ENCODE measurements at places on chromosomes 1 and 21. TPM values are rescaled to one million over a fixed set of nuclear protein-coding genes. Genes with fewer than 3 reads are reported as not detected.

F5 gene
- not detected for total RNA-seq

F13B gene
- total RNA-seq, result not detected

CLCA4 gene
- total RNA-seq, result not detected

CLEC20A gene
- total RNA-seq, result not detected

AGT gene
- 0.32 TPM for total RNA-seq

GBP1 gene
- total RNA-seq, result 88.3 TPM

Data from fibroblast of villous mesenchyme (primary cell).